ENCODE measurements at places on chromosomes 5 and 9.
A peak's percentile ranks its signal among the peaks of the same experiment; 100 is the strongest.

DNA sequence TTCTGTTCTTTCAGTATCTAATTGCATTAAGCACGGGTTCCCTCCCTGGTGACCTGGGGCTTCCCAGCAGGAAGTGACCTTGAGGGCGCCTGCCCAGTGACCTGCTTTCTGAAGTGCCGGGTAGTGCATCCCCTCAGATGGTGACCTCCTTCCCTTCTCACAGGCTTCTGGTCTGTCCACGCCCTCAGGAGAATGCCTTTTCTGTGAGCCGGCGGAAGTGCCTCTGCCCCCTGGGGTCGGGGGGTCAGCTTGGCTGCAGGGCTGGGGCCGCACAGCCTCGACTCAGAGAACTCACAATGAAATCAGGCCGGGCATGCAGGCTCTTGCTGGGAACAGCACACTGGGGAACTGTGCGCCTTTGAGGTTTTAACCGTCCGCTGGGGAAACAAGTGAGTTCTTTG lies 124.5 kb upstream of the PHYKPL start:
- peak; percentile 49 for DNase-seq

GRCh38 chr5:125149527-125149926 lies 403.1 kb upstream of the ZNF608 start:
- no peak for DNase-seq

- no peak for DNase-seq
These were observed 278.8 kb downstream of the GAS1 start for GRCh38 chr9:86668488-86668887.

- DNase-seq, result no peak
These were observed 155.8 kb upstream of the ZNF608 start for GRCh38 chr5:124902097-124902821.

- DNase-seq, result no peak
These were observed 168.5 kb downstream of the HMHB1 start for GRCh38 chr5:143980506-143980905.

- DNase-seq, result no peak
These were observed 146.1 kb upstream of the HMHB1 start for GRCh38 chr5:143665866-143666265.

- DNase-seq, result no peak
These were observed 26.4 kb upstream of the TYRP1 start for GRCh38 chr9:12666813-12667212.

DNA sequence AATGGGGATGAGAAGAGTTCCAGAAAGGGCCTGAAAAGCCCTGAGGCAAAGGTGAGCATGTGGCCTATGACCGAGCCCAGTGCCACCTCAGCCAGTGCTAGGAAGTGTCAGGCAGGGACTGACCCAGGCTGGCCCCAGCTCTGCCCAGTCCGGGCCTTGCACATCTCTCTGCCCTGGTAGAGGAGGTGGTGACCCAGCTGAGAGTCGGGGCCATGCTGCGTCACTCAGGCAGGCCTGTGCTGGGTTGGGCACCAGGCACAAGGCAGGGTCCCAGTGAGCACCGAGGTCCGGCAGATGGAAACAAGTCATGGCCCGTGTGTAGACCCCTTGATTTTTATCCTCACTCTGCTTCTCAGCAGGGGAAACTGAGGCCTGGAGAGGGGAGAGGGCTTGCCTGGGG lies 729 bp downstream of the CDHR2 start:
- DNase-seq, result no peak

GRCh38 chr9:33244137-33244784 lies 4.3 kb downstream of the SPINK4 start:
- no peak for DNase-seq

GRCh38 chr5:176530393-176530982 lies 6.7 kb downstream of the RNF44 start:
- DNase-seq, result no peak

DNA sequence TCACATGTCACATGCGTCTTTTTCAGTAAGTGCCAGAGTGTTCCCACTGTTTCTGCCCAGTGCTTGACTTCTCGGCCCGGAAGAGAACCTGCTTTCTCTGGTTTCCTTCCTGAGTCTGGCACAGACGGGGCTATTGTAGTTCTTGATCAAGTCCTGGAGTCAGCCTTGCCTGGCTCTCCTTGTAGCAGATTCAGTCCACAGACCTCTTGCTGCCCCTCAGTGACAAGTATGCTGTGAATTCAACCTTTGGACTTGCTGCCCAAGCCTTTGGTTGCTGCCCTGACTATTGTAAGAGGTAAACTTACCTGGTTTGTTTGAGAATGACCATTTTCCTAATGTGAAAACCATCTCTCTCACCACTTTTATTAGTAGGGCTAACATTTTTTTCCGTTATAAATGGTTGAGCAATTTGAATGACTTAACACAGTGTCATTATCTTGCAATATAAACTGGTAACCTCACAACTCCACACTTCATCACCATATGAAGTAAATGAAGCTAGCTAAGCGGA lies 24.7 kb downstream of the ZBTB34 start:
- DNase-seq, result no peak

DNA sequence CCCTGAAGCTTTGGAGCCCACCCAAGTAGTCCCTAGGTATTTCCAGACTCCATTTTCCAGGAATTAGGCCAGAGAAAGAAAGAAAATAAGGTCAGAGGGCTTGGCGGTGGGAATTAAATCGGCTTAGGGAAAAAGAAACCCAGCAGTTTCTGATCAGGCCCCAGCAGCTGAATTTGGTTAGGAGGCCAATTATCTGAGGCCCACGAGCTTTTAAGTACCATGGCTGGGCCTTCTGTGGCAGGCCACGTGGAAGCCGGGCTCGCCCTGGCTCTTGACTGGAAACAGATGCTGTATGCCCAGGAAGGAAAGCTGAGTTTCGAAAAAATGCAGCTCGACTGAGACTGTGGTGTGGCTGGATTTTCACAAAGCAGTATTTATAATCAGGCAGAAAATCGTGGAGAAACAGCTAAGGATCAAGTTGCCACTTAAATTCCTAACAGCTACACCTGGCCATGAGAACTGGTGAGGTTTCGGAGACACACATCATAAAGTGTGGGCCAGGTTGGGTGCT lies 75.1 kb upstream of the PANK3 start:
- DNase-seq, result peak; percentile 35

DNA sequence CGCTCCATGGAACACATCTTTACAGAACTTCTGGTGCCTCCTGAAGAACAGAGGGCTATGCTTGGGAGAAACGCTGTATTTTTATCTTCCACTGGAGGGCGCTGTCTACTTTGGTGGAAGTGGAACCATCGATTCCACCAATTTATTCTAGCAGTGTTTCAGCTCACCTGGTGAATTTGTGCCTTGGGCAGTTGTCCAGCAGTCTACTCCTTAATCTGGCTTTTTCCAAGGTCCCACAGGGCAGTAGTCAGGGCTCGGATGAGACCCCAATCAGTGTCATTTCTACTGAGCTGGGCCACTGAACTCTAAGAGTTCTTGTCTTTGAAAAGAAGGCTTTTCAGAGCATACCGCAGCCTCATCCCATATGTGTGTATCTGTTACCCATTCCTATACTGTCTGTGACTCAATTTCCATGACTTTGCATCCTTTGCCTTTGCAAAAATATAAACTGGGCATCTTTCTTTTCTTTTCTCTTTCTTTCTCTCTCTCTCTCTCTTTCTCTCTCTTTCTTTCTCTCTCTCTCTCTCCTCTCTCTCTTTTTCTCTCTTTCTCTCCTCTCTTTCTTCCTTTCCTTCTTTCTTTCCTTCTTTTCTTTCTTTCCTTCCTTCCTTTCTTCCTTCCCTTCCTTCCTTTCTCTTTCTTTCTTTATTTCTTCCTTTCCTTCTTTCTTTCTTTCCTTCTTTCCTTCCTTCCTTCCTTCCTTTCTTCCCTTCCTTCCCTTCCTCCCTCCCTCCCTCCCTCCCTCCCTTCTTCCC lies 138.4 kb upstream of the ZNF618 start:
- DNase-seq, result no peak

DNA sequence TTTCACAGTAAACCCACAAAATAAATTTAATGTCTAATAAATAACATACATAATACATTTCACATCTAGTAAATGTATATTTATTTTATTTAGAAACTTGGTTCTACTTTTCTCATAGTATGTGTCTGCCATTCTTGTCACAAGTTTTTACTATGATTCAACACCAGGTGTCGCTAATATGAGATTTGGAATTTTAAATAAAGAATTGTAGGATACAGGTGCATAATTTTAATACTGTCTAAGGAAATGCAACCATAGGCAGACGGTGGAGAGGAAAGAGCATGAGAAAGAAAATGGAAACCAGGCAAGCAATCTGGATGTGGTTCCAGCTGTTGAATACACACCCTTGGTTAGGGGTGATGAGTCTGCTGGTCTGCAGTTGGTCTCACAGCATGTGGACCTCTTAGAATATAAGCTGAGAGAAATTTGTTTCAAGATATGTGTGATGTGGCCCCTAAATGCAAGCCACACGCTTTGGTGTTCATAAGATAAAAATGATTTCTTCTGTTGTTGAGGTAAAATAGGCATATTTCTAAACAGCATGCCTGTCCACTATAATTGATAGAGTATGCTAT lies 114.7 kb upstream of the TXNDC8 start:
- no peak for DNase-seq

GRCh38 chr5:124888622-124889485 lies 142.4 kb upstream of the ZNF608 start:
- no peak for DNase-seq

DNA sequence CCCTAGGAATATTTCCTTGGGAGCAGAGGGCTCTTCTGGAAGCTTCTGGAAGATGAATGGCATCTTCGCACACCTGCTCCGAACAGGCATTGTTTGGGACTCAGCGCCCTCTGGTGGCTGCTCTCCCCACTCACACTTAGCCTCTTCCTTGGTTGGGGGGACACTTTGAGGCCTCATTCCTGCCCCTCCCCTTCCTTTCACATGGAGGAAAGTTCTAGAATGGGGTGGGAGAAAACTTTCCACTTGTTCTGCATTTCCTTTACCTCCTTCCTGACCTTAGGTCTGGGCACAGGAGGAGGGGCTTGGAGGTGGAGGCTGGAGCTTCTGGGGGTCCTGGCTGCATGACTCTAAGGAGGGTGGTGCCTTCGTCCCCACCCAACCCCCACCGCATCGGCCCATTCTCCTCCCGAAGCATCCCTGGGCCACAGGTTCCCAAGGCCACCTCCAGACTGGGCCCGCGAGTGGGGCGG lies 19.3 kb upstream of the SMIM32 start:
- DNase-seq, result peak; percentile 32

GRCh38 chr5:84059672-84060071 lies 325.0 kb downstream of the EDIL3 start:
- DNase-seq, result no peak

DNA sequence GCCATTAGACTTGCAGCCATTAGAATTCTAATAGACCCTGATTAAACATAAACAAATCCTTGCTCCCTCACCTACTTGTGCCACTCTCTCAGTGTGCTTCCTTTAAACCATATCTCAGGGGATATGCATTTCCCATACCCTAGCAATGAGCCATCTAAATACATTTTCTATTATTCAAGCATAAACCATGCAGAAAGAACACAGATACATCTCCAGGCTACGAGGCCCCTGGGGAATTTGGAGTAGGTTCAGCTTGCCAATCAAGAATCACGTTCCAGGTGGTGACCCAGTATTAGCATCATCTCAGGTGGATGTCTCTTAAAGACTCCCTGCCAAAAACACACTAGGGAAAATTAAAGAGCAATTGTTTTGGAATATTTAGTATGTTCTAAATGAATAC lies 93.0 kb upstream of the CCL21 start:
- DNase-seq, result no peak

- DNase-seq, result no peak
These were observed 59.4 kb downstream of the SIL1 start for GRCh38 chr5:139138809-139139208.

- DNase-seq, result no peak
These were observed 246.3 kb downstream of the MLLT3 start for GRCh38 chr9:20376042-20376441.

DNA sequence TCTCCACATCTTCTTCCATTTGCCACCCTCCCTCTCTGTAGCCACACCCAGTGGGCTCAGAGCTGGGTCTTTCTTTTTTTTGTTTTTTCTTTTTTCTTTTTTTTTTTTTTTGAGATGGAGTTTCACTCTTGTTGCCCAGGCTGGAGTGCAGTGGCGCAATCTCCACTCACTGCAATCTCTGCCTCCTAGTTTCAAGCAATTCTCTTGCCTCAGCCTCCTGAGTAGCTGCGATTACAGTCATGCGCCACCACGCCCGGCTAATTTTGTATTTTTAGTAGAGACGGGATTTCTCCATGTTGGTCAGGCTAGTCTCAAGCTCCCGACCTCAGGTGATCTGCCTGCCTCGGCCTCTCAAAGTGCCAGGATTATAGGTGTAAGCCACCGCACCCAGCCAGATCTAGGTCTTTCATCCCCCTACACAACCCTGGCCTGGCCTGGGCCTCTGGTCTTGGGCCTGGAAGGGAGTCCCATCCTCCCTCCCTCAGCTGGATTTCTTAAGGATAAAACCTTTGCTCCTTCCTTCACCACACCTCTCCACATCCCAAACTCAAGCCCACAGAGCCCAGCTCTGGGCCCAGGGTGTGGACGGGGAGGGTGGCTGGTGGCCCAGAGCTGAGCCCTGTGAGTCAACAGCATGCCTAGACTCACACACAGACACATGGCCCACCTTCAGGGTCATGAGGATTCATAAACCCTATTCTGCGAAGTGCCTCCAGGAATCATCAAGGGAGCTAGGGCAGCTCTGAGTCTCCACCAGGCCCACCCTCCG lies 18.8 kb upstream of the KCNIP1 start:
- DNase-seq, result no peak

DNA sequence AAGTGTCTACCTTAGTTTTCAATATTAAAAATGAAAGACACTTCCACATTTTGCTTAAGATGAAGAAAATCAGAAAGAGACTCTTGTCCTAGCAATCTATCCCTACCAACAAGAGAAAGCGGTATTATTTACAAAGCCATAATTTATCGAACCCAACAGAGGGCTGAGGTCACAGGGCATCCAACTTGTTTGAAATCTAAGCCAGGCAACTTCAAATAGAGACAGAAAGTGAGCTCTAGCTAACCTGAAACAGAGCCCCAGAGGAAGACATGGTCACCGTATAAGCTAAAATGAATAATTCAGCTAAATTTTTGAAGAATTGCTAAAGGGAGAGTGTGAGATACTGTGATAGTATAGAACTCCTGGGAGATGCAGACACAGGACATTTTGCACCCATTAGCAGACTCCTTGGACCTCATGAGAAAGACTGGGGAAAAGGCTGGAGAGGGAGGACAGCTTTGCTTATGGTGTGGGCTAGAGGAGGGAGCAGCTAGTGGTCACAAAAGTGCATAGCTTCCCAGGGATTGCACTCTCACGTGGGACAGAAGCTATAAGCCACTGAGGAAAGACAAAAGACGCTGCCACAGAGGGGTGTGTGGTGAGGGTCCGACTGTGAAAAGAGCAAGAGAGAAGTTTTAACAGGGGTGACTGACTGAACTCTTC lies 624.2 kb upstream of the GRIN3A start:
- no peak for DNase-seq

- no peak for DNase-seq
These were observed 102.3 kb downstream of the EPB41L4A start for GRCh38 chr5:112316731-112317130.
